ENCODE measurements at places on chromosomes 5 and 9. TPM values are rescaled to one million over a fixed set of nuclear protein-coding genes. Genes with fewer than 3 reads are reported as not detected.
A peak's percentile ranks its signal among the peaks of the same experiment; 100 is the strongest.

DNA sequence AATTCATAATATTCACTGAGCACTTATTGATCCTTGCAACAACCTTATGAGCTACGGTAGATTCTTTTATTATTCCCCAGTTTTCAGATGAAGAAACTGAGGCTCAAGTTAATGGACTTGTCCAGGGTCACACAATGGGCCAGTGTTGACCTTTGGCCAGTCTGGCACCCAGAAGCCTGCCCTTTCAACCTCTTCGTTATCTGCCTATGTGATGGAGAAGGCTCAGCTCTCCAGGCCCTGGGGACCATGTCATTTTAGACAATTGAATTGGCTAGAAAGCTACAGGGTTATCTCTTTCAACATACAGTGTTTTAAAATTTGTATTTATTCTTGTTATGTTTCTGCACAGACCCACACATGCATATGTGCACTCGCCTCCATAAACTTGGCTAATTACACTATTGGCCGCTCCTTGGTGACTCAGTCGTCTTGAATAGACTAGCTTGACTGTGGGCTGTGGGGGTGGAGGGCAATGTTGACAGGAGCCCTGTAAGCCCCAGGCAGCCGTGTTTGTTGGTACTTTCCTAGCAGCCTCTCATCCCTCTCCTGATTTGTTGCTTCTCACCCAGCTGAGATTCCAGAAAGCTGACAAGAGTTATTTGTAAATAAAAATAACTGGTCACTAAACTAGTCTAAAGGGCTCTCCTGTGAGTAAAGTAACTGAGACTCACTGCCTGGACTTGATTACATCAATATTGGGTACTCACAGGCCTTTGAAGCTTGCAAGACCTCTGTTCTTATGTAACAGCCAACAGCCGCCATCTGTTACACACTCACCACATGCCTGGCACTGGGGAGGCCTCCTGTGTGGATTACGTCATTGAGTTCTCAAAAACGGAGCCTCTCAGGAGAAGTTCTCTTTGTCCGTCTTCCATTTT is 8.5 kb upstream of the ANGPTL2 start:
- no peaks in the 10 kb centered on the region for H3K4me1 ChIP-seq
- no peak overlapping the region for H3K4me3 ChIP-seq
- no peak overlapping the region for H3K27ac ChIP-seq
- no peak for DNase-seq
- H3K36me3 ChIP-seq = no peaks in the 10 kb centered on the region

DNA sequence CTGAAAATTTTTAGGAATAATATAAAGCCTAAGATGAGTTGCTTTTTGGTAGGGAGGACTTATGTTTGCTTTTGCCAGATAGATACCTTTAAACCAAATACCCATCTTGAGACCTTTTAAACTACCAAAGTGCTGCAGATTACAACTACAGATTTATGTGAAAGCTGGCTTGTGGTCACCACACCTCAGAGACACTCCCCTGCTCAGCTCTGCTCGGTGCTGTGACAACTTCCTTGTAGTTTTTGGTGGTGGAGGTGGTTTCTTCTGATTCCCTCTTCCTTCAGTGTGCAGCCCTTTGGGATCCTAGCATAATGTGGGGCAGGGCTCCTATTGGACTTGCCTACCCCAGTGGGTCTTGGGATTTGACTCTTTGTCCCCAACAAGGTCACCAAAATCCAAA is 29.2 kb downstream of the GARNL3 start:
- H3K27ac ChIP-seq = no peak overlapping the region
- DNase-seq = peak; percentile 71
- H3K27me3 ChIP-seq = peaks cover 41% of the 10 kb centered on the region
- no peaks in the 10 kb centered on the region for H3K36me3 ChIP-seq
- no peak overlapping the region for H3K4me3 ChIP-seq
- H3K4me1 ChIP-seq = peaks cover 7% of the 10 kb centered on the region

DNA sequence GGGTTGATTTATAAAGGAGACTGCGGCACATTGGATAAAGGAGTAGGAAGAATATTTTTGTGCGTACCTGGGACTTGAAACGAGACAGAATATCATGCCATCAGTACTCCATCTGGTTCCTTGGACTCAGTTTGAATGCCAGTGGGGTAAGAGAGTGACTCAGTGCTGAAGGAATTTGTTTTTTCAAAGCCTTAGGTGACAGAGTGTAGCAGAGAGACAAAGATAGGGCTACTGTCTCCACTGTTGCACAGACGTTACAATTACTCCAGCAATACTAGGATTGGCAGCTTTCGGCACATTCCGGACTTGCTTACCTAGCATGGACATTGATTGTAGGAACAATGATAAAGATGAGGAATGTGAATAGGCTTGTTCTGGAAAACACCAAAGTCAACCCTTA is 250.7 kb downstream of the KCTD16 start:
- no peak overlapping the region for H3K4me3 ChIP-seq
- H3K36me3 ChIP-seq = no peaks in the 10 kb centered on the region
- DNase-seq = no peak
- no peaks in the 10 kb centered on the region for H3K4me1 ChIP-seq

DNA sequence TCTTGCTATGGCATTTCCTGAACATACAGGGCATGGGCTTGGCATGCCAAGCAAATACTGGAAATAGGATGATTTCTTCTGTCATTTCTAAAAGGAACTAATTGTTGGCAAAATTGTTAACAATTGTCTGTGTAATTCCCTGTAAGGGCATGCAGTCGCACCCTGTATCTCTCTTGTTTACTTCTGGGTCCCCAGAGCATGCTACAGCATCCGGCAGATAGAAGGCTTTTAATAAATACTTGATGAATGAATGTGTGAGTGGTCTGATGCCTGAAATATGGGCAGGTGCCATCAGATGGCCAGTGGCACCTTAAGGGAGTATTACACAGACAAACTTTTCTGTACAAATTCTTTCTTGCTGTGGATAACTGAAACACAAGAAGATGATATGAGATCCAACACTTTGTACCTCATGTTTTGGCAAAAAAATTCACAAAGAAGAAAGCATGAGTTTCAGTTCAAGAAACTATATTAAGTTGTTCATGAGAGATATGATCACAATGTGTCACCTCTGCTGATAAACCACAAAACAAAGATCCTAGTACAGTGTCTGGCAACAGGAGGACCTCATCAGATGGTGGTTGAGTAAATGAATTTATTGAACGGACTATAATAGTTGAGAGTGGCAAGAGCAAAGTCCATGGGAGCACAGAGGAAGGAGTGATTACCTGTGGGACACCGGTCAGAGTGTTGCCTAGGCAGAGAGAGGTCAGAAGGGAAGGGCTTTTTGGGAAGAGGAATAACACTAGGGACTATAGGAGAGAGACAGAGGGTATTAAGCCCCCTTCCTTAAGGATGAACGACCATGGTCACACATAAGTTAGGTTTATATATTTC is 194.2 kb downstream of the ATP10B start:
- H3K36me3 ChIP-seq = no peaks in the 10 kb centered on the region
- peaks cover 19% of the 10 kb centered on the region for H3K4me1 ChIP-seq
- peak overlapping the region; percentile 9 for H3K4me3 ChIP-seq
- no peak for DNase-seq

NMUR2 gene
- not detected for total RNA-seq

DNA sequence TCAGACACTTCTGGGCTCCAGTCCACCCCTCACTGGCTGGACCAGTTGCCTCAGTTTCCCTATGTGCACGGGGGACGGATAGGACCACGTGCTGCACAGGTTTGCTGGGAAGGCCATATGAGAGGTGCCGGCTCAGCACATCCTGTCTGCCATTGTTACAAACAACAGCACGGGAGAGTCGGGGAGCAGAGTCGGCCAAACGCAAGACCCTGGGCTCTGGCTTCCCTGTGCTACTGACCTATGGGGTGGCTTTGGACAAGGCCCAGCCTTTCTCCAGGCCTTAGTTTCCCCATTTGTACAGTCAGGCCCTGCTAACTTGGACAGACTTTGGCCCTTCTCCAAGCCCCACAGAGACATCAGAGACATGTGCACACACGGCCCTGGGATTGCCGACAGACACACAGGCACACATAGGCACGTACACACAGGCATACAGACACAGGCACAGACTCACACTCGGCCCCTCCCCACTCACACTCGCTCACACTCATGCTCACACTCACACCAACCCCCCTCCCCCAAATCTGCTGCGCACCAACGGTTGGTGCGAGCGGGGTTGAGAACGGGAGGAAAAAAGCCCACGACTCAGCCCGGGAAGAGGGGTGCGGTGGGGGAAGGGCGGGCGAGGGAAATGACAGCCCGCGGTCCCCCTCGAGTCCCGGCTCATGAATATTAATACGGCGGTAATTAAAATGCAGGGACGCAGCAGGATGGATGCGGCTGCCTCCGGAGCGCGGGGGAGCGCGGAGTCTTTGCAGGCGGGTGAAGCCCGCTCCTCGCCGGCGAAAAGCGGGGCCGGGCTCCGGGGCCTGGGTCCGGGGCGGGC is 133.0 kb downstream of the C9orf50 start:
- peak; percentile 79 for DNase-seq
- no peaks in the 10 kb centered on the region for H3K27me3 ChIP-seq
- peak overlapping the region; percentile 92 for H3K4me3 ChIP-seq
- peaks cover 62% of the 10 kb centered on the region for H3K4me1 ChIP-seq

GRCh38 chr9:123225374-123225813 is 43.0 kb downstream of the STRBP start:
- peaks cover 2% of the 10 kb centered on the region for H3K27me3 ChIP-seq
- peaks cover 21% of the 10 kb centered on the region for H3K4me1 ChIP-seq
- H3K36me3 ChIP-seq = no peaks in the 10 kb centered on the region
- DNase-seq = peak; percentile 85
- H3K4me3 ChIP-seq = peak overlapping the region; percentile 54

DNA sequence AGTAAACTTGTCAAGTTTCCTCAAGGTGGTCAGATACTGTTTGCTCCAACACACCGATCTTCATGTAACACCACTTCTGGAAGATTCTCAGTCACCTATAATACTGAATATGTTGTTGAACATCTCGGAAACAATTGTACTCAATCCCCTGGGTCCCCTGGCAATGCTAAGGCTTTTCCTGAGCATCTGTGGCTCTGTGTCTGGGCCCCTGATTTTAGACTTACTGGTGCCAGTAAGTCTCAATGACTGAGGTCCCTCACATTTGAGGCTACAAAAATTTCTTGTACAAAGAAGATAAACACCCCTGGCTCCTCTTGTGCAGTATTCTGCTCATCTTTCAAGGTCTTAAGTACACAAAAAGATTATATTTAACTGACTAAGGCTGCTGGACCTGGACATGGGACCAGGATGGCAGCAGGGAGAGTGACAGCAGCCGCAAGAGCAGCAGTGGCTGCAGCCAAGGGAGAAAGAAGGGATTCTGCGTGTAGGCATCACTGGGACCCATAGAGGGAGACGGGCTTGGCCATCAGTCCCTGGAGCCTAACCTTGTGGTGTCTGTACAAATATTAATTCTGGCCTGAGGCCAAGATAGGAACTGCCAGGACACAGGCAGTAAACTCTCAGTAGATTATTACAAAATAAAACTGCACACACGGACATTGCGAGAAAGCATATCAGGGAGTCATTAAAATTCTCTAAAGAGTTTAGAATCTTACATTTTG is 49.0 kb upstream of the TNPO1 start:
- no peaks in the 10 kb centered on the region for H3K4me1 ChIP-seq
- H3K36me3 ChIP-seq = no peaks in the 10 kb centered on the region

CRB2 gene
- total RNA-seq = not detected

- no peak overlapping the region for H3K4me3 ChIP-seq
- H3K27ac ChIP-seq = no peak overlapping the region
- DNase-seq = no peak
- H3K36me3 ChIP-seq = no peaks in the 10 kb centered on the region
- H3K27me3 ChIP-seq = no peaks in the 10 kb centered on the region
- H3K4me1 ChIP-seq = no peaks in the 10 kb centered on the region
These were observed 30.4 kb downstream of the RUSC2 start for GRCh38 chr9:35520364-35520710.

DNA sequence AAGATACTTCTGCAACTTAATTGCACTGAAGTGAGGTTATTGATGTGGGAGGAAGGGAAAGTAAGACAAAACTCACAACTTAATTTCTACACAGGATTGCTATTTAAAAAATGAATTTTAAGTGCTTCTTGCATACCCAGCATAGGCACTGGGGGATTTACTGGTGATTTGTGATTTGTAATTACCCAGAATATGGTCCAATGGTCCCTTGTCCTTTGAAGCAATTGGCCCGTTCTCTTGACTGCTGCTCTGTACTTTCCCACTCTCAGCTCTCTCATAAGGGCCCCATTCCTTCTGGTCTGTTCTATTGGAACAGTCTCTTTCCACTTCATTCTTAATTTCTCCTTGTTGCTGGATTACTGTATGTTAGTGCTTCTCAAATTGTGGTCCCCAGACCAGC is 75.4 kb upstream of the SPATA31D4 start:
- no peaks in the 10 kb centered on the region for H3K27me3 ChIP-seq
- H3K4me3 ChIP-seq = no peak overlapping the region
- DNase-seq = no peak
- no peaks in the 10 kb centered on the region for H3K36me3 ChIP-seq
- no peaks in the 10 kb centered on the region for H3K4me1 ChIP-seq
- H3K27ac ChIP-seq = no peak overlapping the region

All from activated CD4-positive, alpha-beta T cell treated with anti-CD3 and anti-CD28 coated beads, Interleukin-2, amount 10 ng/mL, durations not matched to agents 24 days and 14 days (primary cell).